ENCODE measurements at places on chromosomes 11 and 22.

GRCh38 chr11:68215524-68216170, 2.6 kb upstream of the KMT5B start:
- DNase-seq, result no peak

- no peak for DNase-seq
These were observed 1790.8 kb downstream of the LRRC4C start for GRCh38 chr11:39668640-39669039.

GRCh38 chr22:18985780-18986179, 49.7 kb upstream of the PRODH start:
- DNase-seq, result no peak

DNA sequence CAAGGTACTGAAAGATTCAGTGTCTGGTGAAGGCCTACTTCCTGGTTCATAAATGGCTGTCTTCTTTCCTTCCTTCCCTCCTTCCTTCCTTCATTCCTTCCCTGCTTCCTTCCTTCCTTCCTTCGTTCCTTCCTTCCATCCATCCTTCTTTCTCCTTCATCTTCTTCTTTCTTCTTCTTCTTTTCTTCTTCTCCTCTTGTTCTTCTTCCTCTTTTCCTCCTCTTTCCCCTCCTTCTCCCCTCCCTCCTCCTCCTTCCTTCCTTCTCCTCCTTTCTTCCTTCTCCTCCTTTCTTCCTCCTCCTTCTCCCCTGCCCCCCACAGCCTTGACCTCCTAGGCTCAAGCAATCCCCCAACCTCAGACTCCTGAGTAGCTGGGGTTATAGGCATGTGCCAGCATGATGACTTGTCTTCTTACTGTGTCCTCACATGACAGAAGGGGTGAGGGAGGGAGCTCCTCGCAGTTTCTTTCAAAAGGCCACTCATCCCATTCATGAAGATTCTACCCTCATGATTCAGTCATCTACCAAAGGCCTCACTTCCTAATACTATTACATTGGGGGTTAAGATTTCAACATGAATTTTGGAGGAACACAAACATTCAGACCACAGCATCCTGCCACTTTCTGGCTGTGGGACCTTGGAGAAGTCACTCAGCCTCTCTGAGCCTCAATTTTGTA, 22.6 kb upstream of the CCDC134 start:
- no peak for DNase-seq

GRCh38 chr11:6427516-6427915, 8.6 kb upstream of the APBB1 start:
- no peak for DNase-seq

- DNase-seq, result no peak
These were observed 10.6 kb downstream of the TENM4 start for GRCh38 chr11:79430280-79430679.

- DNase-seq, result no peak
These were observed 18.3 kb downstream of the PRSS23 start for GRCh38 chr11:86818462-86819192.

All from stimulated activated CD8-positive, alpha-beta memory T cell treated with anti-CD3 and anti-CD28 coated beads, Interleukin-4, amount 100 ng/mL, for 1 hour (primary cell).